ENCODE measurements at places on chromosomes 12 and 14.

DNA sequence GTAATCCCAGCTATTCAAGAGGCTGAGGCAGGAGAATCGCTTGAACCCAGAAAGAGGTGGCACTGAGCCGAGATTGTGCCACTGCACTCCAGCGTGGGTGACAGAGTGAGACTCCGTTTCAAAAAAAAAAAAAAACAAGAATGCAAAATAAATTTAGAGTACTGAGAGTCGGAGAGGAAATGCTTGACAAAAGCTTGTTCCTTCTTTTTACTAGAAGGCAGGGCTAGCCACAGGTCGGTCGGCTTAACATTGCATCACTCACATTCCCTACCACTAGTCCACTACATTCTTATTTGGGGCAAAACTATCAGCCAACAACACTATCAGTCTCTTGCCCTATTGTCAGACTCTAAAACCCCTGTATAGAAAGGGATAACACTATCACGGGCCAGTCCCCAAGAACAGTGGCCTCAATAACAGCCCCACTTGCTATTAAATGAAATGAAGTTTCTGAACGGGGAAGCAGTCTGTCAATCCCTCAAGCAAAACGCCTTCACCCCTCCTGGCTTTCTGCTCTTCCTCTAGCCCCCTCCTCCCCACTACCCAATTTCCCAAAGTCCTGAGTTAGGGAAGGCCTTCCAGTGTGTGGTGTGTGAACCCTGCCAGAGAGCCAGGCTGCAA lies 1.0 kb downstream of the RNF41 start:
- no peak for DNase-seq

GRCh38 chr12:30754383-30754749 lies 385 bp downstream of the CAPRIN2 start:
- no peak for DNase-seq

GRCh38 chr12:38886064-38886463 lies 19.3 kb downstream of the CPNE8 start:
- no peak for DNase-seq

DNA sequence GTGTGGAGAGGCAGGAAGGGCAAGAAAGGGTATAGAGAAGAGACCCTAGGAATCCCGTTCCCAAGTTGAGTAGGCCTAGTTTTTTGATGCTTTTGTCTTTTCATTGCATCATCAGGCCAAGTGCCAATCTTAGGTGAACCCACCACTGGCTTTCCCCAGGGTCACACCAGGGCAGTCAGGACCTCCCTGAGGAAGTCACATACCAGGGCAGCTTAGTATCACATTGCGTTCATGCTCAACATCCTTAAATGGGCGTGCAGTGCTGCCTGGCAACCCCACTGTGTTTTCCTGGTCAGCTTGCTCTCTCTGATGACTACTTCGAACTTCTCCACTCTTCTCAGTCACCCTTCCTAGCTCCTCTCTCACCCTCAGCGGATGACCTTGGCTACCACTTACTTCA lies 9.0 kb downstream of the ASIC1 start:
- DNase-seq, result no peak

DNA sequence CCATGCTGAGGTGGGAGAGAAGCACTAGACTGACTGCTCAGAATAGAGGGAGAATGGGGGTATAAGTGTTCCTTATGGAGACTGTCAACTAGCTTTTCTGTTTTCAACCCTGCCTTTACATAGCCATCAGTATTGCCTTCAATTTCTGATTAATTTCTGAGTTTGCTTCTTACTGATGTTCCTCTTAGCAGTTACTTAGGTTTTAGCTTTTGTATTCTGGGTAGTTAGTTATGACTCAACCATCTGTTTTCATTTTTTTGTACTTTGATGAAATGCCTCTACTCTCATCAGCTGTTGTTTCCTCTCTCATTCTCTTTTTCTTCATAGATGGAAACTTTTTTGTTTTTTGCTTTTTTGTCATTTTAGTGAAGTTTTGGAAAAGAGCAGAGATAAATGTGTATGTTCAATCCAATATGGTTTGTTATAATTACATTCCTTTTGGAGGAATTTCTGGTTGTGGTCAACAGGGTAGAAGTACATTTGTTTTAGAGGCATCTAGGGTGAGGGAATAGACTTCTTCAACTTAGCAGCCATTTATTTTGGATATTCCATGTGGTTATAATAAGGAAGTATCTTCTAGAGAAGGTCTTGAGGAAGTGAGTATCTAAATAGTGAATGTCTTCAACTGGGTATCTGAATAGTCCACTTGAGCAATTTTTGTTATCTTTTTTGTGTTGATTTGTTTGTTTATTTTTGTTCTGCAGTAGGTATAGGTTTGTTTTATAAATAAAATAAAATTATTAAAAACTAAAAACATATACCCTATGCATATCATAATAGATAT lies 29.6 kb downstream of the PMCH start:
- DNase-seq, result no peak

DNA sequence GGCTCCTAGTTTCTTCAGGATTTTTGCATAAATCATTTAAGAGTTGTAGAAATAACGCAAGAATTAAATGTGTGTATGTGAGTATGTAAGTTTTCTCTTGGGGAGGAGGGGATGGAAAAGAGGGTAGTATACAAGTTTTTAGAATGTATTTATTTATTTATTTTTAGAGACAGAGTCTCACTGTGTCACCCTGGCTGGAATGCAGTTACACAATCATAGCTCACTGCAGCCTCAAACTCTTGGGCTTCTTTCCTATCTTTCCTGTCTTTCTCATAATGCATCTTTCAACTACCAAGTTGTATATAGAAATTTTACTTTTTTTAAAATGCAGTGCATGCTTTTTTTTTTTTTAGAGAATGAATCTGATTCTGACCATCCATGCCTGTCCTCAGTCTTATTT lies 269.0 kb upstream of the GARIN2 start:
- DNase-seq, result no peak

Data from NCI-H187 (cell line).